Right renal pelvis (tissue), 4 donors: ENCODE measurements at places on chromosomes 2 and 18.
A peak's percentile ranks its signal among the peaks of the same experiment; 100 is the strongest.

DNA sequence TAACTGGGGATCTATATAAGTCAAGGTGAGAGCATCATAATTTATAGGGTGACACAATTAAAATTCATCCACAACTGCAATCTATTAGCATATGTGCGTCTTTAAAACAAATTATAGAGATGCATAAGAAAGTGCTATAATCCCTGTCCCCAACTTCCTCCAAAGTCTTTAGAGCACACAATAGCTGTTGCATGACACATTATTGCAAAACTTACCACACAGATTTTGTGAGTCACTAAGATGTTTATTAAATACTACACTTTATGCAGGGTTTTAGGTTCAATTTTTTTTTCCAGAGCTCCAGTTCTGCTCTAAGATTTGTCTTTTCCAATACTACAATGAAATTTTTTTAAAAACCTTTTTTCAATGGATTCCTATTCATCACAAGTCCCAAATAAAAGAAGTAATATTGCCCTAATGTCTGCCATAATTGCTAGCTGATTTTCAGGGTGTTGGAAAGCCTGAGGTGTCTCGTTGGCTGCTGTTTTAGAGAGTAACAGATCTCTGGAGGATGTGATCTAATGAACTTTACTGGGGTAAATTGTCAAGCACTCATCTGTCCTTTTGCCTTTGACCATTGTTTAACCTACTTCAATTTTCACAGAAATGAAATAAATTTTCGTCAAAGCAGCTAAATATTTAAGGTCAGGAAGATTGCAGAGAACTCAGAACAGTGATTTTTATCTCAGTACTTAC, 250.5 kb upstream of the NETO1 start:
- no peak for DNase-seq

- DNase-seq: no peak
Observed at GRCh38 chr2:202043475-202043874, 9.8 kb downstream of the FZD7 start.

GRCh38 chr2:109435066-109435690, 178.6 kb downstream of the SEPTIN10 start:
- no peak for DNase-seq

GRCh38 chr2:59025157-59025757, 784.1 kb upstream of the FANCL start:
- no peak for DNase-seq

- no peak for DNase-seq
Observed at GRCh38 chr2:27724191-27724590, 47.3 kb upstream of the MRPL33 start.

DNA sequence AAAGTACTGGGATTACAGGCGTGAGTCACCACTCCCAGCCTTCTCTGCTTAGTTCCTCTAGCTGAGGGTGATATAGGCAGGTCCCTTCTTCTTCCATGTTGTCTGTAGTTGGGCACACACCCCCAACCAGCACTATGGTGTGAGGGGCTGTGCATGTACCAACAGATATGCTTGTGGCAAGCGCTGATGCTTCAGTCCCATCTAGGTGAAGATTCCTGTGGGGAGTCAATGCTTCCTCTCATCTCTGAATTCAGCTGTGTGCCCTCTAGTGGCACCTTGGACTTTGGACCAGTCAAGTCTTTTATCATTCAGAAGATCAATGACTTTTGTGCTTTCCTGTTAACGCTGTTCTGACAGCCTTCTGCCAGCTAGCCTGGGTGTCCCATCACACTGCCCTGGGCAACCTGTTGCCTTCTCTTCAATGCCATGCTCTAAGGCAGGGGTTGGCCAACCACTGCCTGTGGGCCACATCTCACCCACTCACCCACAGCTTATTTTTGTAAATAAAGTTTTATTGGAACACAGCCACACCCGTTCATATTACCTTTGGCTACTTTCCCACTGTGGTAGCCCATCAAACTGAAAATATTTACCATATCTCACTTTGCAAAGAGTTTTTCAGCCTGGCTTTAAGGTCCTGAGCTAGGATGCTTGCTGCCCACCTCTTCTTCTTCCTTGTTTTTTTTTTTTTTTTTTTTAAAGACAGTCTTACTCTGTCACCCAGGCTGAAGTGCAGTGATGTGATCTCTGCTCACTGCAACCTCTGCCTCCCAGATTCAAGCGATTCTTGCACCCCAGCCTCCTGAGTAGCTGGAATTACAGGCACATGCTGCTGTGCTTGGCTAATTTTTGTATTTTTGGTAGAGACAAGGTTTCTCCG, 51.0 kb downstream of the NPAS2 start:
- DNase-seq: no peak

DNA sequence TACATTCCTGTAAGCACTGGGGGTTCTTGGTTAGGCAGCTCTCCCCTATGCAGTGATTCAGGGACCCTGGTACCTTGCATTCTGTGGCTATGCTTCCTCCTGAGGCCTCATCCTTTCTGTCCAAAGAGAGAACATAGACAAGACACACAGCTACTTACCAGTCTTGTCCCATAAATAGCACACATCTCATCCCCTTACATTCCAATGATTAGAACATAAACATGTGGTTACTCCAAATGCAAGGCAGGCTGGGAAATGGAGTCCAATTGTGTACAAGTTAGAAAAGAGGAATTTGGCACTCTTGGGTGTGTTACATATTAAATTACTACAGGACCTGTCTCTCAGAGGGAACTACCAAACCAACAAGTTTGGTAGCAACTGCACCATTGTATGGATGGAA, 171.3 kb downstream of the ARHGAP15 start:
- no peak for DNase-seq

DNA sequence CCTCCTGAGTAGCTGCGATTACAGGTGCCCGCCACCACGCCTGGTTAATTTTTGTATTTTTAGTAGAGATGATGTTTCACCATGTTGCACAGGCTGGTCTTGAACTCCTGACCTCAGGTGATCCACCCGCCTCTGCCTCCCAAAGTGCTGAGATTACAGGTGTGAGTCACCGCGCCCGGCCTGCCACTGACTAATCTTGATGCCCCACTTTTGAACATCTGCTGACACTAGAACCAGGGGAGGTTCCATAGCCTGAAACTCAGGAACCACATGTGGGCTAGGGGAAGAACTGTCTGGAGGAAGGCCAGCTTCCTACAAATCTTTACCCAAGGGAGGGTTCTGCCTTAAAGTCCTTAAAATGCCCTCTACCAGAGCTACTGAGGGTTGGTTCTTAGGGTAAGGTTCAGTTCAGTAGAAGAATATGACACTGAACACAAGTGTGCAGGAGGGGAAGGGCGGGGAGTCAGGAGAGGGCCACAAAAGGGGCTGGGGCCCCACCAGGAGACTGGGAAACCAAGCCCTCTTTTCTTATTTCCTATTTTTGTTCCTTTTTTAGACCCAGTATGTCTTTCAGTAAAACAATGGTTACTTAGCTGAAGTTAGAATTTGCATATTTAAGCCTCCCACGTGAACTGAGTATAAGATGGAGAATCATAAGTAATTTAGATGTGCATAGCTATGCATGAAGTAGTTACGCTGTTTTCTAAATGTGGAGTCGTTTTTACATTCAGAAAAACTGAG, 6.3 kb upstream of the RAB31 start:
- DNase-seq: no peak

GRCh38 chr18:70377857-70378701, 89.2 kb downstream of the SOCS6 start:
- DNase-seq: no peak

GRCh38 chr2:230873661-230874401, 9.1 kb downstream of the ITM2C start:
- DNase-seq: no peak

DNA sequence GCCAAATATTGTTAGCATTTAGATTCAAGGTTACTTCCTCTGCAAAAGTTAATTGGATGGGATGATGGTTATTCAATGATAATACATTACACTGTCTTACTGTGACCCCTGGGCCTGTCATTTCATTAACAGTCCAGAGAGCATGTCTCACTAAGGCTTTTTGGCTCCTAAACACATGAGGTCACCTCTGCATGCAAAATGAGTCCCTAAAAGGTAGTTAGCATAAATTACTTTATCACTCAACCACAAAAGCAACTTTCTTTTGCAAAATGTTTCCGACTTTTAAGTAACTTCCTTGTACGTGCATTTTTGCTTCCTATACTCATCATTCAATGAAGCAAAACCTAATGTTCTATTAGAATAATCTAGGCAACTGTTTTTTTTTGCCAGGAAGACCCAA, 16.8 kb upstream of the AGFG1 start:
- no peak for DNase-seq

- no peak for DNase-seq
Observed at GRCh38 chr2:148048475-148049221, 27.8 kb downstream of the MBD5 start.

DNA sequence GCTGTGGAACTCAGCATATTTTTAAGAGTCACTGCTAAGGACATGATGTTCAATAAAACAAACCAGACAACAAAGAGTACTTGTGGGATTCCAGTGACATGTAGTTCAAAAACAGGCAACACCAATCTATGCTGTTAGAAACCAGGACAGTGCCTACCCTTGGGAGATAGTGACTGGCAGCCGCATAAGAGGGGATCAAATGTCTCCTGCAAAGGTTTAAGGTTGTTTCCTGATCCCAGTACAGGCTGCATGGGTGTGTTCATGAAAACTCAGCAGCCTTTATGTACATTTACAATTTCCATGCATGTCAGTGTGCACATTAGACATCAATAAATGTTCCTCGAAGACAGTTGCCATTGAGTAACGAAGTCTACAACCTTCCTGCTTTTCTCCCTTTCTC, 183.8 kb downstream of the PID1 start:
- no peak for DNase-seq

DNA sequence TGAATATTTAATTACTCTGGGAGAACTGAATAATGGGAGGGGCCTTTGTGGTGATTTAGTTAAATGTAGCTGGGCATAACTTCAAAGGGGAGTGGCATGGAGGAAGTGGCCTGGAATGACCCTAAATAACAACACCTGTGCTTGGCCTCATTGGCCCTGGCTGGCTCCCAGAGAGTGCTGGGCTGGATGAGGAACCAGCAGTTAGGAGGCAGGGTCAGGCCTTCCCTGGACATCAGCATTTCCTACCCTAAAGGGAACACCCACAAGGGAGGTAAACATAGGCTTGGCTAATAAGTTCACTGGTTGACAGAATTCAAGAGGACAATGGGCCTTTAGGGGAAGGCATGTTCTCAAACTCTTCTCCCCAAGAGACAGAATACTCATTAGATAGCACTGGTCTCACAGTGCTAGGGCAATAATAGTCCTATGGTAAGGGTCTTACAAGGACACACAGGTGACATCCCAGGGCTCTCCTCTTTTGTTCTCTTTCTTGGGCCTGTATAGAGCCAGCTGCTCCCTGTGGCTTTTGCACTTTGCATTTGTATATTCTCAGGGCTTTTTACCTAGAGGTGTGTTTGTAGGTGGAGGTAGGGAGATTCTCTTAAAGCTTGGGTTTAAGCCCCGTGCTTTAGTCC, 106.8 kb downstream of the ZNF519 start:
- DNase-seq: no peak

GRCh38 chr2:11344956-11345677, 681 bp upstream of the ROCK2 start:
- DNase-seq: peak; percentile 52

GRCh38 chr2:142314164-142314563, 183.3 kb upstream of the LRP1B start:
- DNase-seq: no peak

DNA sequence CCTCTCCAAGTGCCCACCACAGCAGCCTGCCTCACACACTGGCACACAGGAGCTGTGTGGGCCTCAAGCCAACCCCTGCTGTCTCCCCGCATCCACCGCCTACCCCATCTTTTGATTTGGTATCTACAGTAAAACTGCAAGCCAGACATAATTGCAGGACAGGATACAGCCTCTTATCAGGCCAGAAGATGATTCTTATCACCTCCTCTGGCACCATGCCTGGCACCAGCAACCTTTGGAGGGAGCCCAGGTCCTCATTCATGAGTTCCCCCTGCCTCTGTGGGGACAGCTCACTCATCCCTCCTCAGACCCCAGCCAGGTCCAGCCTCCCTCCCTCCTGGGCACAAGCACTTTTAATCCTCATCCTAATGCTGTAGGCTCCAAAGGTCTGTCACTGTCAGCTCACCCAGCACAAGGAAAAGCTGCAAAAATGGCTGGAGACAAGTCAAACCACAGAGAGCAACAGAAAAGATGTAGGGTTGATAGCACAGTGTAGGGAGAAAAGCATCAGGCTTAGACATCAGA, 9.7 kb downstream of the RAB11FIP5 start:
- no peak for DNase-seq

- DNase-seq: no peak
Observed at GRCh38 chr2:61238219-61239012, 76.4 kb downstream of the C2orf74 start.

DNA sequence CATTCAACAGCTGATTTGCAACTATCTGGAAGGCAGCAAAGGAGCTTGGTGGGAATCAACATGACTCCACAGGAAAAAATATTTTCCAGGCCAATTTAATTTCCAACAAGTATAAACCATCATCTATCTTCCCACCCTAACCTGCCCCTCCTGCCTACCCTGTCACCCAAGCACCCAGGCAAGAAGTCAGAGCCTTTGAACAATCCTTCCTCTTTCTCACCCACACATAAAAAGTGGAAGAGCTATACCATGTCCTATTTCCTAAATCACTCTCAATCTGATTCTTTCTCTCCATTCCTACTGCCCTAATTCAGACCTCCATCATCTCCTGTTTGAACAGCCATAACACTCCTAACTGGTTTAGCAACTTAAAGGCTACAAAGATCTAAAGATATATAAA, 12.7 kb downstream of the SPIRE1 start:
- no peak for DNase-seq

DNA sequence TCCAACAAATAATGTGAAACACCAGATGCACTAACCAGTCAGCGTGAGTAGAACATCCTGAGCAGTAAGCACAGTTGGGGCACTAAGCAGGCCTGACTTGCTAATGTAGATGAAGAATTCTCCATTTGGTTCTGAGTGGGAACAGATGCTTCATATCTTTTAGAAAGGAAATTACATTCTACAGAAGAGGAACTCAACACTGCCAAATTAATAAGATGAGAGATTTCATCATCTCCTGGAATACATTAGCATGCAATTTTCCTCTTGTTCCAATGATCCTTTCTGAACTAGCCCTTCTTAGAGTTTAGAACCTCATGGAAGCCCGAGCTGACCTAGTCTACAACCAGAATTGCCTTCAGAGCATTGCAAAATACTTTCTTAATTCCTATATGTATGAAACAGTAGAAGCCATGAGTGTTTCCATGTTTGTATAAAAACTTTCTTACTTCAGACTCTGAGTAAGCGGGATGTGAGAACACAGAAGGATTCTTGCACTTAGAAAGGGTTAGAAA, 34.8 kb downstream of the COL5A2 start:
- DNase-seq: no peak

DNA sequence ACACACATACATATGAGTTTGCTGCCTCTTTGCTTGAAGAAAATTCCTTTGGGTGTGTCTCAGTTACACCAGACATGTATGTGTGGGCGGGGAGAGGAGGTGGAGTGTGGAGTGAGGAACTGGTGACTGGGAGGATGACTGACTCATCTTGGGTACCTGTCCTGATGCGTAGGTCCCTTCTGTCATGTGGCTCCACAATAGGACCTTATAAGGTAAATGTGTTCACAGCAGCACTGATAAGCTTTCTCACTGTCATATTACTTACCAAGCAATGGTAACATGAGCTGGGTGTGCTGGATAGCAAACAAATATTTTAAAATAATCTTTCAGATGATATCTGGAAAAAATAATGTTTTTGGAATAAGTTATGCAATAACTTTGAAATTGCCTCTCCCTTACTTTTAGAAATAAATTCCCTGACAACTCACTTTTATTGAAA, 45.1 kb downstream of the SLC9A2 start:
- no peak for DNase-seq

GRCh38 chr2:8839189-8839965, 2.0 kb upstream of the KIDINS220 start:
- DNase-seq: no peak

GRCh38 chr2:156385242-156385641, 50.9 kb upstream of the GPD2 start:
- no peak for DNase-seq
